ENCODE measurements at places on chromosomes 13 and 19. TPM values are rescaled to one million over a fixed set of nuclear protein-coding genes. Genes with fewer than 3 reads are reported as not detected.

DNA sequence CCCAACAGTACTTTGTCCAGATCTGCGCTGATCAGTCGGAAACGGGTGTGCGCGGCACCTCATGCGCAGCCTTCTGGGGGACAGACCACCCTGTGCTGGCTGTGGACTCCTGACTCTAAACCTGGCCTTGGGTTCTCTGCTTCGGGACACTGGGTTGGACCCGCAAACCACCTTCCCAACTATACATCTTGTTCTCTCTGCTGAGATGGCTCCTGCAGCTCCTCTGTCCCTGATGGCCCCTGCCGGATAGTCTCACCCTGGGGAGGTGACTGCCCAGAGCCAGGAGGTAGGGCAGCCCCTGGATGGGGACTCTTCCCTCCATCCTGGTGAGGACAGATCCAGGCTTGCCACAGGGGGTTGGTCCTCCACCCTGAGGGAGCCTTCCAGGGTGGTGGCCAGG, 23.3 kb downstream of the RFX1 start:
- peaks cover 14% of the 10 kb centered on the region for H3K36me3 ChIP-seq
- no peak for DNase-seq
- peaks cover 35% of the 10 kb centered on the region for H3K4me1 ChIP-seq
- no peak overlapping the region for H3K4me3 ChIP-seq

- no peaks in the 10 kb centered on the region for H3K27me3 ChIP-seq
- no peaks in the 10 kb centered on the region for H3K4me1 ChIP-seq
- H3K27ac ChIP-seq = no peak overlapping the region
- no peak for DNase-seq
- H3K36me3 ChIP-seq = no peaks in the 10 kb centered on the region
These were observed 537.6 kb downstream of the KLF5 start for GRCh38 chr13:73596382-73596781.

DNA sequence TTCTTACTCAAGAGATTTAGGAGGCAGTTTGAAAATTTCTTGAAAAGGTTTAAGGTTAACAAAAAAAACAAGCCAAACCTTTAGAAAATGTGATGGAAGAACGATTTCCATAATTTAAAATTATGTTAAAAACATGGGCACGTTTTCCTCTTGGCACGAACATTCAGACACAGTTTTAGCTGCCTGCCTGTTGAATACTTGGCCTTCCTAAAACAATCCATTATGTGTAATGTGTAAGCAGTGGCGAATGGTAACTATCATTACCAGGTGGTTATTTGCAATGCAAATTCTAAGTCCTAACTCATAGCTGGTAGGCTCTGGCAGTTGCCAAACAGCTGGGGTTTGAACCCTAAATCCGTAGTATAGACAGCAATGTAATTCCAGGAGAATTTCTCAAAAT, 1425.7 kb upstream of the SLC10A2 start:
- DNase-seq = no peak
- H3K4me1 ChIP-seq = no peaks in the 10 kb centered on the region
- H3K36me3 ChIP-seq = no peaks in the 10 kb centered on the region
- no peaks in the 10 kb centered on the region for H3K27me3 ChIP-seq

GRCh38 chr13:31093145-31093885, 68.4 kb downstream of the HSPH1 start:
- H3K36me3 ChIP-seq = no peaks in the 10 kb centered on the region
- H3K27ac ChIP-seq = no peak overlapping the region

- DNase-seq = no peak
- H3K36me3 ChIP-seq = no peaks in the 10 kb centered on the region
- H3K4me1 ChIP-seq = no peaks in the 10 kb centered on the region
- H3K27ac ChIP-seq = no peak overlapping the region
- H3K27me3 ChIP-seq = peaks cover 67% of the 10 kb centered on the region
These were observed 38.4 kb upstream of the TCF3 start for GRCh38 chr19:1690699-1691307.

DNA sequence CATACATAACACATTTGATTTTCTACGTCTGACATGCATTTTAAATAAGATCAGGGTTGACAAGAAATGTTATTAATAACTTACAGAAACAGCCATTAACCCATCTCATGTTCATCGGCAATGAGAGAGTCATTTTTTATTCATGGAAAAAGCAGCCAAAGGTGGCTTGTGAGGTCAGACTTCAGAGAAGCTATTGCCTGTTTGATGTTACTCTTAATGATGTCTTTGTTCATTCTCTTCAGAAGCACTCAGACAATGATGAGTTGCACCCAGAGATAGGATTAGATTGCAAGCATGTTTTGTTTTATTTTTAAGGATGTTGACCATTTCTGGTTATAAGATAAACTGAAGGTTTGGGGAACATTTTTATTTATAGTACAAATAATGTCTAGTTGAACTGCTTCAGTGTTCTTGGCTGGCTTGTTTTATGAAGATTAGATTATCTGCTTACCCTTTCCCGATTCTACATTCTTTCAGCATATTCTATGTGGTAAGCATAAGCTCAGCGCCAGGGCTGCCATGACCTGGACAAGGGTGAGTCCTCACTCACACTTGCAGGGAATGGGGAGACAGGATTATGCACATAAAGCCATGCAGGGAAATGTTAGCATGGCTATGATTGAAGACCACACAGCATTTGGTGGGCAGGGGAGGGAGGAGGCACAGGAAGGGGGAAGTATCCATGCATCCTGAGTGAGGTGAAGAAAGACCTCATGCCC, 288.1 kb downstream of the MTUS2 start:
- no peaks in the 10 kb centered on the region for H3K36me3 ChIP-seq
- no peaks in the 10 kb centered on the region for H3K27me3 ChIP-seq
- no peak overlapping the region for H3K4me3 ChIP-seq

- peak overlapping the region; percentile 12 for H3K27ac ChIP-seq
- DNase-seq = no peak
- no peaks in the 10 kb centered on the region for H3K27me3 ChIP-seq
- no peaks in the 10 kb centered on the region for H3K36me3 ChIP-seq
- no peak overlapping the region for H3K4me3 ChIP-seq
- H3K4me1 ChIP-seq = no peaks in the 10 kb centered on the region
These were observed 2.5 kb upstream of the S1PR4 start for GRCh38 chr19:3175781-3176714.

GRCh38 chr13:21228738-21229137, 52.3 kb downstream of the MRPL57 start:
- DNase-seq = no peak
- H3K4me3 ChIP-seq = no peak overlapping the region
- H3K4me1 ChIP-seq = peaks cover under 1% of the 10 kb centered on the region
- H3K36me3 ChIP-seq = no peaks in the 10 kb centered on the region
- no peak overlapping the region for H3K27ac ChIP-seq

DNA sequence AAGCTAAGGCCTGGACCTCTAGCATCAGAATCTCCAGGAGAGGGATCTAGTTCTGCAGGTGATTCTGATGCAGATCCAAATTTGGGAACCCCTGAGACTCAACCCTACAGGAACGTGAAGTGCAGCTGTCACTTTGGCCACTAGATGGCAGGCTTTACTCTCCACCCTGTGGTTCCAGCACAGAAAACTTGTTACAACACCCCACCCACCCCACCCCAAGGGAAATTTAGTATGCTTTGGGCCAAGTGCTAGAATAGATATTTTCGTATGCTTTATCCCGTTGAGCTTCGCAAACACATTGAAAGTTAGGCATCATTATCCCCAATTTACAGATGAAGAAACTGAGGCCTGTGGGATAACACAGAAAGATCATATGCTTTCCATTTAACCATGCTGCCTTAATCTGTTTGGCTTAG, 232.0 kb downstream of the B3GLCT start:
- H3K4me3 ChIP-seq = no peak overlapping the region
- H3K36me3 ChIP-seq = no peaks in the 10 kb centered on the region
- no peaks in the 10 kb centered on the region for H3K27me3 ChIP-seq
- H3K27ac ChIP-seq = no peak overlapping the region

- no peaks in the 10 kb centered on the region for H3K36me3 ChIP-seq
- H3K27ac ChIP-seq = no peak overlapping the region
- H3K4me1 ChIP-seq = no peaks in the 10 kb centered on the region
These were observed 10.0 kb upstream of the OR10H2 start for GRCh38 chr19:15717809-15718208.

DNA sequence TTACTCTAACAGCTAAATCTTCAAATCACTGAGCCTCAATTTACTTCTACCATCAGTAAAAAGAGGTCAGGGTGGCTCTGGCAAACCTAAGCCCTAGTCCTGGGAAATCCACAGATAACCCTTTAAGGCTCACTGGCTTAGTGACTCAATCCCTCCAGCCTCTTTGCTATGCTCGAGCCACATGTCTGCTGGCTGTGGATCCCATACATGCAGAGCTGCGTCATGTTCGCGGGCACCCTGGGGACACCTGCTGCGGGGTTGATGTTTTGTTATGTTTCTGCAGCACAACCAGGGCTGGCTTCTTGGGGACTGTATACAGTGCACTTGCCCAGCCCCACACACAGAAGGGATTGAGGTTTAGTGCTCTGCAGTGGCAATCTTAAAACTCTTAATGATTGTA, 41.6 kb upstream of the C13orf42 start:
- H3K27ac ChIP-seq = no peak overlapping the region
- no peaks in the 10 kb centered on the region for H3K27me3 ChIP-seq
- H3K4me3 ChIP-seq = no peak overlapping the region
- H3K4me1 ChIP-seq = peaks cover 12% of the 10 kb centered on the region
- DNase-seq = no peak
- H3K36me3 ChIP-seq = no peaks in the 10 kb centered on the region

DNA sequence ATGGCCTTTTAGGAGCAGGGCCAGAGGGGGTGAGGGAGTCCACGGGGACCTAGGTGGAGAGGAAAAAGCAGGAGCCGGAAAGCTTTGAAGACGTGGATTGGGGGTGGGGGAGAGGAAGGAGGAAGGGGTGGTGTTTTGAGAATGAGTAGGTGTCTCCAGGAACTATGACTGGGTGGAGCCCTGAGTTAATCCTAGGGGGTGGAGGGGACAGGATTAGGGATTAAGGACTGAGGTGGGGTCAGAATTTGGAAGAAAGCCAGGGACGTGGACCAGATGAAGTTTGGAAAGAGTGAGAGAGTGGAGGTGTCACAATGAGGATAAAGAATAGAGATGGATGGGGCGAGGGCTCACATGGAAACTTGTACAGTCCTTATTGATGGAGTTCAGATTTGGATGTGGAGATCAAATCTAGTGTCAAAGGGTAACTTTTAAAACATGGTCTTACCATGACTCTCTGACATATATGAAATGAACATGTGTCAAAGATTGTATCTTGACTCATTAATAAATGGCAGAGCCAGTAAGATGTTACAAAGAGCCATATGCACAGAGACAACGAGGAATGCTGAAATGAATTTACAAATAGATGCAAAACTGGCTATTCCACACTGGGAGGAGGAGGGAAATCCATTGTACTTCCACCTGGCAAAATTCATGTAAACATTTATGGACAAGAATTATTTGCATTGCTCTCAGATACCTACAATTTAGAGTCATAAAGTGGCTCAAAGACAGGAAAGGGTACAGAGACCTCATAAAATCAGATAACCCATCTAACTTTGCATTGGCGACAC, 1.7 kb upstream of the KLK13 start:
- no peak overlapping the region for H3K4me3 ChIP-seq
- DNase-seq = no peak
- H3K27ac ChIP-seq = no peak overlapping the region
- peaks cover 38% of the 10 kb centered on the region for H3K27me3 ChIP-seq

DNA sequence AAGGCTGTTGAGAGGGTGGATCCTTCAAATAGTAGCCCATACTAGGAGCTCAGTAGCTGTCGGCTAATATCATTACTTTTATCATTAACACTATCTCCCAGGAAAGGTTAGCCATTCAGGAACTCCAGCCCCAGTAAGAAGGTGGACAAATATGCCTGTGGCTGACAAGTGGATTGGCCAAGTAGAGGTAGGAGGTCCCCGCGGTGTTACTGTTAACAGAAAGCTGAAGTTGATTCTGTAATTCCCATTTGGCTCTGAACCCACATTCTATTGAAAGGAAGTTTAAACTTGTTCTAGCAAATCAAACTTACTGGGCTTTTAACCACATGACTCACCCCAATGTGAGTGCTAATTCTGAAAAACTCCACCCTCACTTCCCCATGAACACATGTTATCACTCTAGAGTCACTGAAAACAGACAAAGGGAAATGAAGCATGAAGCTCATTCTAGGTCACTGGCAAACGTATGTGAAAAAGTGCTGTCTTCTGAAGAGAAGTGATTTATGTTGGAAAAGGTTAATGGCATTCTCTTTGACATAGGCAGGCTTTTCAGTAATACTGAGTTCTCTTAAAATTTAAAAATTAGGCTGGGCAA, 273.5 kb downstream of the FGF14 start:
- H3K36me3 ChIP-seq = no peaks in the 10 kb centered on the region
- H3K27ac ChIP-seq = no peak overlapping the region
- H3K27me3 ChIP-seq = no peaks in the 10 kb centered on the region
- no peak overlapping the region for H3K4me3 ChIP-seq
- DNase-seq = no peak

GRCh38 chr19:9883764-9884163, 48.6 kb downstream of the PIN1 start:
- DNase-seq = no peak
- no peak overlapping the region for H3K27ac ChIP-seq
- no peaks in the 10 kb centered on the region for H3K36me3 ChIP-seq
- no peak overlapping the region for H3K4me3 ChIP-seq

- no peaks in the 10 kb centered on the region for H3K27me3 ChIP-seq
- H3K27ac ChIP-seq = no peak overlapping the region
- no peaks in the 10 kb centered on the region for H3K36me3 ChIP-seq
- no peak for DNase-seq
These were observed 15.5 kb upstream of the RASA3 start for GRCh38 chr13:114147803-114148520.

DNA sequence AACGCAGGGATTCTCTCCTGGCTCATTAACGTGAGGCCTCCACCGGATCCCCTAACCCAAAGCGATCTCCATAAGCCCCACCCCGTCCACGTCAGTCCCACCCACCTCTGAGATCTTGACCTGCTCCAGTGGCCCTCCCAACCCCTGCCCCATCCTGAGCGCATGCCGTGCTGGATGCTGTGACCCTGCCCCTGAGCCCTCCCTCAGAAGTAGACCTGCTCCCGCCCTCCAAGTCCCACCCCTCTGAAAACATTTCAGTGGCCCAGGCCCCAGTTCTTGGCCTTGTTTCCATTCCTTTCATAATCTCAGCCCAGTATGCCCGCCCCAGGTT, 19.9 kb downstream of the LMTK3 start:
- H3K27me3 ChIP-seq = peaks cover 11% of the 10 kb centered on the region
- DNase-seq = no peak
- no peak overlapping the region for H3K4me3 ChIP-seq
- no peaks in the 10 kb centered on the region for H3K36me3 ChIP-seq
- H3K4me1 ChIP-seq = peaks cover 23% of the 10 kb centered on the region

- no peaks in the 10 kb centered on the region for H3K4me1 ChIP-seq
- H3K4me3 ChIP-seq = no peak overlapping the region
- H3K36me3 ChIP-seq = no peaks in the 10 kb centered on the region
- H3K27me3 ChIP-seq = no peaks in the 10 kb centered on the region
- no peak for DNase-seq
- no peak overlapping the region for H3K27ac ChIP-seq
These were observed 24.7 kb upstream of the GPR183 start for GRCh38 chr13:99331881-99332293.

GRCh38 chr13:73412933-73413332, 354.1 kb downstream of the KLF5 start:
- H3K4me3 ChIP-seq = no peak overlapping the region
- DNase-seq = no peak
- H3K27me3 ChIP-seq = no peaks in the 10 kb centered on the region
- no peak overlapping the region for H3K27ac ChIP-seq

GRCh38 chr19:5424192-5424973, 30.8 kb upstream of the ZNRF4 start:
- H3K36me3 ChIP-seq = no peaks in the 10 kb centered on the region
- DNase-seq = no peak
- H3K27ac ChIP-seq = no peak overlapping the region
- H3K4me3 ChIP-seq = no peak overlapping the region

The VAV1 gene
- polyA plus RNA-seq = 2.4 TPM

The ZNF428 gene
- polyA plus RNA-seq = 33.6 TPM

The PIK3R2 gene
- polyA plus RNA-seq = 6.5 TPM

The AMER2 gene
- polyA plus RNA-seq = not detected

The FGF22 gene
- 0.20 TPM for polyA plus RNA-seq

All from sigmoid colon (tissue), 7 donors.